ENCODE measurements at places on chromosomes 2 and 18. TPM values are rescaled to one million over a fixed set of nuclear protein-coding genes. Genes with fewer than 3 reads are reported as not detected.
A peak's percentile ranks its signal among the peaks of the same experiment; 100 is the strongest.

DNA sequence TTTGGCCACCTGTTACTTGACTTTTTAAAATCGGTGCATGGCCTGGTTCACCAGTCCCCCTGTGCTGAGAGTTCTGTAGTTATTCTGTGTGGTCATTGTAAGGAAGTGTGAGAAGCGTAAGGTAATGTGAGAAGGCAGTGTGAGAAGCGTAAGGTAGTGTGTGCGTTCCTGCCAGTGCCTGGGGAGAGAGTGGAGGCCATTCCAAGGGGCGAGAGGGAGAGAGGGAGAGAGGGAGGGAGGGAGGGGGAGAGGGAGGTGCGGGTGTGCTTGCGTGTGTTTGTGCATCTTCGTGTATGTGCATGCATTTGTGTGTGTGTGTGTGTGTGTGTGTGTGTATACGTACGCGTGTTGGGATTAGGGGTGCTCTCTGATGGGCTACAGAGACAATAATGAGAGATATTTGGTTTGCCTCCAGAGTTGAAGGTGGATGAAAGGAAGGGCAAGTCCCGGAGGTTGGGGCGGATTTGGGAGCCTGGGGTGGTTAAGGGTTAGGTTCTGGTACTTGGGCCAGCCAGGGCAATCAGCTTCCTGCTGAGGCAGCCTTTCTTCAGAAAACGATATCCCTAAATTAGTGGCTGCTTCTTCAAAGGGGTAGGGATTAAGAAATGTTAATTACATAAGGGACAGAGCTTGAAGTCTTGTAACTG lies 53.7 kb downstream of the SGPP2 start:
- no peak for DNase-seq
- no peaks in the 10 kb centered on the region for H3K27me3 ChIP-seq
- no peaks in the 10 kb centered on the region for H3K4me1 ChIP-seq
- H3K4me3 ChIP-seq, result no peak overlapping the region

DNA sequence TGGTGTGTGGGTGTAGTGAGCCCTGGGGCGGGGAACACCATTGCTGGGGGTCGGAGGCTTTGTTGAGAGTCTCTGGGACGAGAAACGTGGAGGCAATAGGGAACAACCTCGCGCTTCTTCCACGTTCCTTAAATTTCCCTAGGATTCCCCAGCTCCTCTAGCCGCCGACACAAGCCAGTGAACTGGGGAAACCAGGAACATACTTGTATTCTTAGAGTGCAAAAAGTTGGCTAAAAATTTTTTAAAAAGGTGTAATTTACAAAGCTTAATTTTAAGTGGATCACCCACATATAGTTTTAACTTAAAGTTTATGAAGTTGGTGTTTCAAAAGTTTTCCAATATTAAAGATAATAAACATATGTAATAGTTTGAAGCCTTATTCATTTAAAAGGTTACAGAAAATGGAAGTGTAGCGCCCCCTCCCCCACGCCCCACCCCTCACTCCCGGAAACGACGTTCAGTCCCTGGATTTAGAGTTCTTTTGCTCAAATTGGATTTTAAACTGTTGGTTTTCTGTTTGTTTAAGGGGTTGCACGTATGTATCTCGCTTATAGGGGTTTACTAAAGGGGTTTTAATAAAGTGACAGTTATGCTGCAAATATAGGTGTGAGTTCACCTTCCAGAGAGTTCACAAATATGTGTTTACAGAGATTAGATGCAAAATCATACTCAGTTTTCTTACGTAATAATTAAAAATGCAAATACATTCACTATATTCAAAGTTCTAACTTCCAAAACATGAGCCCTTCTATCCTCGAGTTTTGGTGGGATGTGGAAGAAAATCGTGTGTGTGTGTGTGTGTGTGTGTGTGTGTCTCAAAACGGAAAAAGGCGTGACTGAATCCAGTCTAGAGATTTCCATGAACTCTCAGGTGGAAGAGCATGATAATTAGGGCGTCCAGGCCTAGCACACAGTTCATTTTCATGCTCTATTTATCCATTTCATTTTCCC lies 872 bp downstream of the DSG2 start:
- H3K4me1 ChIP-seq, result no peaks in the 10 kb centered on the region
- DNase-seq, result peak; percentile 14
- peak overlapping the region; percentile 37 for H3K4me3 ChIP-seq

IL36B gene
- total RNA-seq, result not detected

CFAP221 gene
- total RNA-seq, result 20.0 TPM

- H3K4me1 ChIP-seq, result no peaks in the 10 kb centered on the region
- no peak overlapping the region for H3K27ac ChIP-seq
- no peaks in the 10 kb centered on the region for H3K36me3 ChIP-seq
- H3K27me3 ChIP-seq, result peaks cover 7% of the 10 kb centered on the region
- H3K4me3 ChIP-seq, result no peak overlapping the region
- no peak for DNase-seq
Measured at GRCh38 chr2:238879043-238879442, 31.2 kb downstream of the TWIST2 start.

- no peak for DNase-seq
- H3K36me3 ChIP-seq, result no peaks in the 10 kb centered on the region
- no peaks in the 10 kb centered on the region for H3K27me3 ChIP-seq
- no peak overlapping the region for H3K27ac ChIP-seq
Measured at GRCh38 chr2:17646838-17647701, 106.5 kb downstream of the SMC6 start.

- peaks cover 13% of the 10 kb centered on the region for H3K4me1 ChIP-seq
- H3K27ac ChIP-seq, result no peak overlapping the region
- H3K4me3 ChIP-seq, result no peak overlapping the region
- H3K27me3 ChIP-seq, result no peaks in the 10 kb centered on the region
- H3K36me3 ChIP-seq, result no peaks in the 10 kb centered on the region
Measured at GRCh38 chr2:8662239-8662879, 19.5 kb upstream of the ID2 start.

WNT10A gene
- total RNA-seq, result 0.47 TPM

KCNJ3 gene
- total RNA-seq, result not detected
